Uterus (tissue), 4 donors: ENCODE measurements at places on chromosomes 11 and 22. TPM values are rescaled to one million over a fixed set of nuclear protein-coding genes. Genes with fewer than 3 reads are reported as not detected.
A peak's percentile ranks its signal among the peaks of the same experiment; 100 is the strongest.

DNA sequence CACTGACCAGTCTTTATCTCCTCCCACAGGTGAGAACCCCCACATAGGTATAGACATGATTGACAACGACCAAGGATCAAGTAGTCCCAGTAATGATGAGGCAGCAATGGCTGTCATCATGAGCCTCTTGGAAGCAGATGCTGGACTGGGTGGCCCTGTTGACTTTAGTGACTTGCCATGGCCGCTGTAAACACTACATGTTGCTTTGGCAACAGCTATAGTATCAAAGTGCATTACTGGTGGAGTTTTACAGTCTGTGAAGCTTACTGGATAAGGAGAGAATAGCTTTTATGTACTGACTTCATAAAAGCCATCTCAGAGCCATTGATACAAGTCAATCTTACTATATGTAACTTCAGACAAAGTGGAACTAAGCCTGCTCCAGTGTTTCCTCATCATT, 76.5 kb downstream of the BTBD10 start:
- H3K36me3 ChIP-seq = no peaks in the 10 kb centered on the region
- H3K27me3 ChIP-seq = no peaks in the 10 kb centered on the region
- H3K4me3 ChIP-seq = no peak overlapping the region
- H3K4me1 ChIP-seq = no peaks in the 10 kb centered on the region

Gene MYBPC3
- total RNA-seq = 0.14 TPM

DNA sequence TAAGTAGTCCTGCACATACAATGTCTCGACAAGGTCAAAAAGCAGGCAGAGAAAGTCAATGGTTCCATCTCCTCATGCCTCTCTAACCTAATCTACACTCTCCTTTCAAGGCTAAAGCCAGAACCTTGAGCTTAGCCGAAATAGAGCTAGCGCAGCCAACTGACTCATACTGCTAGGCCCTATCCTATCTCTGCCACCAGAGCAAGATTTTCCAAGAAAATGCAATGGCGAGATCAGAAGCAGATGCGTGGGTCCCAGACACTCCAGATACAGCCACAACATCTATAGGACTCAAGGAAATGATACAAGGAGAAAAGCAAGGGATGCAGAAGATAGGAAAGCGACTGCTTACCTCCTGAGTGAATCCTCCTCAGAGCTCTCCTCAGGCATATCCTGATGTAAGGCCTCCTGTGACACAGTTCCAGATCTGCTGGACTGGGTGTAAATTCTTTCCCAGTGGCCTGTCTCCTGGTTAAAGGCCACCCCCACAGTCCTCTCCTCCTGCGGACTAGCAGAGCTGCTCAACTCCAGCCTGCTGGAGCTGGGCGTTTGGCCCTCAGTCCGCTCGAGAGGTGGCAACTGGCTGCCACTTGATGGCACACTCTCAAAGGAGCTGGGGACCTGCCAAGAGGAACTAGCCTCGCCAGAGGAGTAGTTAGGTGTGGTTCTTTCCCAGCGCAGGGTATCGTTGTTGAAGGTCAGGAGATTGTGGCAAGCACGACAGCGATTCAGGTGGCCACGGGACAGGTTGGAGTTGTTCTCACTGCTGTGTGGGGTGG, 52.0 kb downstream of the AMBRA1 start:
- H3K27ac ChIP-seq = no peak overlapping the region
- H3K4me1 ChIP-seq = no peaks in the 10 kb centered on the region
- H3K36me3 ChIP-seq = no peaks in the 10 kb centered on the region
- H3K27me3 ChIP-seq = no peaks in the 10 kb centered on the region
- DNase-seq = no peak

DNA sequence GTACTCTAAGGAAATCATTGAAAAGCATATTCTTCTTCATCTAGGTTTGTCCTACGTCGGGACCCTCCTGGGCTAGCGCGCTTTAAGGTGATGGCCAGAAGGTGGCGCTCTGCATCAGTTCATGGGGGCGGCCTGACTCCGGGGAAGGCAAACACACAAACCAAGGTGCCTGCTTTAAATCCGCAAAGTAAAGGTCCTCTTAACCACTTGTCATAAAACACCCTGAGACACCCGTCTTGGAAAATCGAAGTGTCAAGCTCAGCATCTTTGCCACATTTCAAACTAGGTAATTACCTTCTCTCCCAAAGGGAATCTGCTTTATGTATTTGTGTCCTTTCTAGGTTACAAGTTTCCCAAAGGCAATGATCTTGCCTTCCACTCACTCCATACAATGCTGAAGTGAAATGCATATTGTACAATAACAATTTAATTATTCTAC, 33.9 kb downstream of the LMO2 start:
- H3K4me3 ChIP-seq = no peak overlapping the region
- DNase-seq = peak; percentile 73
- no peaks in the 10 kb centered on the region for H3K4me1 ChIP-seq
- H3K27ac ChIP-seq = peak overlapping the region; percentile 15

DNA sequence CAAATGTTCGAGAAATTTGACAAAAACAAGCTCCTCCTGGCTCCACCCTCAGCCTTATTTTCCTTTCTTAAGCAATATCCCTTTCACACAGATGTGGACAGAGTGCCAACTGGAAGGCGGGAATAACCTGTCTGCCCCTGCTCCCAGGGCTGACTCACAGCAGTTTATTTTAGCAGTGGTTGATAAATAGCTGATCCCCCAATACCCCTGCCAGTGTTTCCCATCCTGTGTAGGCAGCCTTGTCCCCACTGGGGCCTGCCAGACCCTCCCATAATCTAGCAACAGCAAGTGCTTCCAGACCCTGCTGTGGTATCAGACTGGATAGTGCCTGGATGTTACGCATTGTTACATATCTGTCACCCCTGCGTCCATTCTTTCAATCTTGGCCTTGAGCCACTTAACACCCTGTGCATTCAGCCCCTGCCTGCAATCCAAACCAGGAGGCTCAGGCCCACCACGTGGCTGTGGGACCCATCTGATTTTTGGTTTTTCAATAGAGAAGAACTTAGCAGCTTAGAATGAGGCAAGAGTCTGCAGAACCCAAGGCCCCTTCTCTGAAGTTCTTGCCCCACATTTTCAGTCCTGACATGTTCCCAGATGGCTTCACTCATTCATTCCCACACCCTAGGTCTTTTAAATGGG, 53.7 kb downstream of the PARVA start:
- peak; percentile 85 for DNase-seq
- H3K27me3 ChIP-seq = no peaks in the 10 kb centered on the region
- H3K4me3 ChIP-seq = no peak overlapping the region

Gene NPAS4
- total RNA-seq = 0.97 TPM

Gene OR52W1
- total RNA-seq = not detected

Gene NRXN2
- total RNA-seq = 2.3 TPM

Gene INPPL1
- 200 TPM for total RNA-seq

Gene TRIM66
- 12.9 TPM for total RNA-seq

- H3K4me1 ChIP-seq = peaks cover 7% of the 10 kb centered on the region
- H3K27me3 ChIP-seq = no peaks in the 10 kb centered on the region
These were observed 16.1 kb downstream of the CPT1A start for GRCh38 chr11:68825571-68825970.
